ENCODE measurements at places on chromosomes 3 and 15.

DNA sequence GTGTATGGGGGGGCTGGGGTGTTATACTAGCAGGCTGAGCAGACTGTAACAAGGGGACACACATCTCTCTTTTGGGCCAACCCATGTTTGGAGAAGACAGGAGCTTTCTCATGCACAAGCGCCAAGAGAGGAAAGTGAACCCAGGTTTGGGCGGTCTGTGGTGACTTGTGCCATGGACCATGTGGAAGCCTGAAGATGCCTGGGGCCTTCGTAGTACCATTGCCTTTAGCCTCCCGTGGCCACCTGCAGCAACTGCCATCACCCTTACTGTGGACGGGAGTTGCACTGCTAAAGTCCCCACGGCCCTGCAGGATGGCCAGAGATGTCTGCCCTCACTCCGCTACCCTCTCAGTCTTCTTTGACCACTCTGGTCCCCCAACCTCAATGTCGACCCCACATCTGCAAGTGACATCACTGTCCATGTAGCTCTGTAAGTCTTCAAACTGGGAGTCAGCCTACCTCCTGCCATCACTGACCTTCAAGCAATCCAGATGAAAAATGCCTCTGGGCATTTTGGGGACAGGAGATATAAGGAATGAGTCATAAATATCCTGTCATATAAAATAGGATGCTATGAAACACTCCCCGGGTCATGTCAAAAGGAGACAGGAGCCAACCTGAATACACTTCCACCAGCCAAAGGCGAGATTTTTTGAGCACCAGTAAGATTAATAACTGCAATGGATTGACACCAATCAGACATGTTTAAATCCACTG is 74.7 kb upstream of the C15orf39 start:
- no peak for DNase-seq

DNA sequence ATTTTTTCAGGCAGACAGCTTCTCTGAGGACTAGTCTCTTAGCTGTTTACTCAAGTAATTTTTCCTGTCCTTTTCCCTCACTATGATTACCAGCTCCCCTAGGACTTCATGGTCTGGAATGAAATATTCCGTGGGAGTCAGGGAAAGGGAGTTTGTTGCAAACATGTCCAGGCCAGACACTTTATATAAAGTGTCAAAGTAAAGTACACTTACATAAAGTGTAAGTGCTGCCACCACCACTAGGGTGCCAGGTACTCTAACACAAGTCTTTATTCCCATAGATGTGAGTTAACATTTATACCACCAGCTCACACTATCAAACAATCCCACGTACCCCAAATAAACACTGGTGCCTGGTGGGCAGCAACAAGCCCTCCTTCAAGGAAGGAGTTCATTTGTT is 179.8 kb downstream of the SNRPN start:
- DNase-seq = no peak

DNA sequence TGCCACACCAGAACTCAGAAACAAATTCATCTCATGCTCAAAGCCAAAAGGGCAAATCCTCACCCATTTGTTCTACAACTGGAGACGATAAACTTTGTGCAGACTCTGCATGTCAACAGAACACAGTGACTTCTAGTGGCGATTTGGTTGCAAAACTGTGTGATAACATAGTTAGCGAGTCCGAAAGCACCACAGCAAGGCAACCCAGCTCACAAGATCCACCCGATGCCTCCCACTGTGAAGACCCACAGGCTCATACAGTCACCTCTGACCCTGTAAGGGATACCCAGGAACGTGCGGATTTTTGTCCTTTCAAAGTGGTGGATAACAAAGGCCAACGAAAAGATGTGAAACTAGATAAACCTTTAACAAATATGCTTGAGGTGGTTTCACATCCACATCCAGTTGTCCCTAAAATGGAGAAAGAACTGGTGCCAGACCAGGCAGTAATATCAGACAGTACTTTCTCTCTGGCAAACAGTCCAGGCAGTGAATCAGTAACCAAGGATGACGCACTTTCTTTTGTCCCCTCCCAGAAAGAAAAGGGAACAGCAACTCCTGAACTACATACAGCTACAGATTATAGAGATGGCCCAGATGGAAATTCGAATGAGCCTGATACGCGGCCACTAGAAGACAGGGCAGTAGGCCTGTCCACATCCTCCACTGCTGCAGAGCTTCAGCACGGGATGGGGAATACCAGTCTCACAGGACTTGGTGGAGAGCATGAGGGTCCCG is 199.7 kb downstream of the AKAP13 start:
- DNase-seq = no peak

DNA sequence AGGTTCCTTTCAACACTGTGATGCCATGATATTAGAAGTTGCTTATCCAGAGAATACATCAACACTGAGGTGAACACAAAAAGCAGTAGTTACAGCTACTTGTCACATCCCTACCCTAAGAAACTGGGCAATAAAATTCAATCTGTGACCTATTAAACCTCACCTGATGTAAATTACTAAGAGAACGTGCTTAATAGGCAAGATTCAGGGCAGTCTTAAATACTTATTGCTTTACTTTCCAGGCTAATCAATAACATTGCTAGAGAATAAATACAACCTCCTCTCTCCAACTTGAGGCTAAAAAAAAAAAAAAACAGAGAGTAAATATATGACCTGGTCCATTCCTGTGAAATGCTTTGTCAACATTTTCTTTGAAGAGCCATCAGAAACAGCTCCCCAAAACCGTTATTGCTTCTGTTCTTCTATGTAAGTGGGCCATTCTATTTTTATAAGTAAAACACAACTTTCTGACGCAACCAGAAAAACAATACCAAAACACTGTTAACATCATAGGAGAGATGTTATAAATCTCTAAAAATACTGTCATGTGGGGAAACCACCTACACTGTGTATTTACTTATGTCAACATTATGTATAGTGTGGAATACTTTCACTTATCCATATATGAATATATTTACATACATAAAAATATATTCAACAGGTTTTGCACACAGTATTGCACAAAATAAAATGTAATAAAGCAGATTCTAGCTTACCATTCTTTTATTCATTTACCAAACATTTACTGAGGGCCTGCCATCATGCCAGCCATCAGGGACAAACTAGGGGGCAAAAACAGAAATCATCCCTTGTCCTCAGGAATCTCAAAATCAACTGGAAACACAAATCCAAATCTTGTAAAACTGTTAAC is 2.7 kb downstream of the NKIRAS1 start:
- DNase-seq = no peak

GRCh38 chr15:39472621-39473297 is 108.1 kb upstream of the THBS1 start:
- no peak for DNase-seq

- DNase-seq = peak; percentile 39
Observed at GRCh38 chr3:195001961-195002861, 268.7 kb downstream of the XXYLT1 start.

GRCh38 chr3:151544164-151544548 is 83.3 kb upstream of the IGSF10 start:
- no peak for DNase-seq

DNA sequence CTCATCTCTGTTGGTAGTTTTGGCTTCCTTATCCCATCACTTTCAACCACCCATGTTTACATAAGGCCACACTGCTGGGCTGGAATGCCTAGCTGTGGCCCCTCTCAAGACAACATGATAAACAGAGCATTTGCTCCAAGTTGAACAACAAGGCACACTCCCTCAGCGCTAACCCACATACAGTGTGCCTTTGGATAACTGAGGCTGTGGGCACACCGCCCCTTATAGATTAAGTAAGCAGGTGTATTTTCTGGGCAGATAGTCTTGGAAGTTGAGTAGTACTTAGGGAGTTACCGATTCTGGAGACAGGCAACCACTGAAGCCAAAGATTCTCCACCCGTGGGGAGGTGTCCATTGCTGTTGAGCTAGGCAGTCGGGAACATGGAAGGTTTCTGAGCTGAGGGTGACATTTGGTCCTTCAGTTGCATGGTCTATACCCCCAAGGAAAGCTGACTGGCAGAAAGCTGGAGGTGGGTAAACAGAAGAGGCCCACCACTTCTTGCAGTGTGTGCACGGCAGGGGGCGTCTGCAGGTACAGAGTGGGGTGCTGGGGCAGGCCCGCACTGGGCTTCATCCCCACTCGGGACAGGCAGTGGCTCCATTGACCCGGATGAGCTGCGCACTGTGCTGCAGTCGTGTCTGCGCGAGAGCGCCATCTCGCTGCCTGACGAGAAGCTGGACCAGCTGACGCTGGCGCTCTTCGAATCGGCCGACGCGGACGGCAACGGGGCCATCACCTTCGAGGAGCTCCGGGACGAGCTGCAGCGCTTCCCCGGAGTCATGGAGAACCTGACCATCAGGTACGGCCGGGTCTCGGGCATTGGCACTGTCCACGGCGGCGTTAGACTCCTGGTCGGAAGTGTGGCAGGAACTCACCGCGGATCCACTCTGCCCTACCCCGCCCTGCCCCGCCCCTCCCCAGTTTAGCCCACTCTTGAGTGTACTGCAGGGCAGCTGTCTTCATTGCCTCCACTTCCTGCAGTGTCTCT is 16.8 kb downstream of the NOX5 start:
- DNase-seq = no peak

DNA sequence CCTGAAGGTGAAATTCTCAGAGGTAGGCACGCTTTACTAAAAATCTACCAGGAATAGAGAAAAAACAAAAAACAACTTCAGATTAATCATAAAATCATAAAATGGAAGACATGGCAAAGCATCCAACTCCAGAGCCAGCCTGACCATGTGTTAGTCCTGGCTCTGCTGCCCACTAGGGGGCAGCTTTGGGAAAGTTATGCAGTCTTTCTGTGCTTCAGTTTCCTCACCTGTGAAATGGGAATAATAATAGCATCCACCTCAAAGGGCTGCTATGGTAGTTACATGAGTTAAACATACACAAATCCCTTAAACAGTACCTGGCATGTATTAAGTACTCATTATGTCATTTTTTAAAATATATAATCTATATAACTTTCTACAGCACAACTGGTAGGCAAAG is 52.3 kb downstream of the WNT5A start:
- DNase-seq = peak; percentile 2

GRCh38 chr3:11555211-11555782 is 88.4 kb downstream of the VGLL4 start:
- DNase-seq = no peak

- no peak for DNase-seq
Observed at GRCh38 chr3:55875113-55875512, 388.0 kb upstream of the WNT5A start.

DNA sequence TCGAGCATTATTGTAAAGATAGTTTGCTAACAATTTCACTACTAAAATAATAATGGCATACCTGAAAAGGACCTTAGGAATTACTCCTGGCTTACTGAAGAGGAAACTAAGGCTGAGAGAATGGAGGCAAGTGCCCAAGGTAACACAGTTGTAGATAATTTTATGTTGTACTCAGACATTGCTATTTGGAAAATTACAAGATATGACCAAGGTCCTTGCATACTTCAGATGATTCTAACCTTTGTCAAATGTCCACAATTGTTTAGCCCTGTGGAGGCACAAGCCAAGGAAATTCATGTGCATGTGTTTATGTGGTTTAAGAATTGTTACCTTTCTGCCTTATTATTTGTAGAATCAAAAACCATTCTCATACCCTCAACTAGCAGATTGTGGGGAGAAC is 105.7 kb downstream of the TUSC7 start:
- DNase-seq = no peak

DNA sequence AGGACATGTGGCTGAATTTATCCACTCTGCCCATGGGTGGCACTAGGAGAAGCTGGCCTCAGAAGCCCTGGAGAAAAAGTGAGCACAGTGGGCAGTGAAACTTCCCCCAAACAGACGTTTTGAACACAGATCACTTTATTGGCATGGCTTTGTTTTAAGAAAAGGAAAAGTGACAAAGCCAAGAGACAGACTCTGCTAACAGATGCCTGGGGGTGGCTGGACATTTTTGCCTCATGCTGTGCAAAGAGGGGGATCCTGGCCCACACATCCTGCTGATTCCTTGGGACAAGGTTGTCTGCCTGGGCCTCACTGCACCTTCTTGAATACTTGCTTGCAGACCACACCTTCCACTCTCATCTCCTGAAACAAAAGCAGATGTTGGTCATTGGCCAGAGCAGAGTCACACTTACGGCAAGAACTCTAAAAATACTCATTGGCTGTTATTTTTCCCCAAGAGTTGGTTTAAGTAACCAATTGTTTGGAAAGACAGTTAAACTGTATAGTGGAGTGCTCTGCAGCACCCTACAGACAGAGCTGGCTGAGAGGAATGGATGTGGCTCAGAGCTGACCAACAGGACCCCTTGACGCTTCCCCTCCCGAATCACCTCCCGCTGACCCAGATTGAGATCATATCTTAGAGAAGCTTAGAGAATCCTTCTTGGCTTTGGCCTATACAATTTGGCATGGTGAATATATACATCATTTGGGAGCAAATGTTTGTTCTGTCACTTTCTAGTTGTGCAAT is 22.0 kb downstream of the RBP1 start:
- no peak for DNase-seq

DNA sequence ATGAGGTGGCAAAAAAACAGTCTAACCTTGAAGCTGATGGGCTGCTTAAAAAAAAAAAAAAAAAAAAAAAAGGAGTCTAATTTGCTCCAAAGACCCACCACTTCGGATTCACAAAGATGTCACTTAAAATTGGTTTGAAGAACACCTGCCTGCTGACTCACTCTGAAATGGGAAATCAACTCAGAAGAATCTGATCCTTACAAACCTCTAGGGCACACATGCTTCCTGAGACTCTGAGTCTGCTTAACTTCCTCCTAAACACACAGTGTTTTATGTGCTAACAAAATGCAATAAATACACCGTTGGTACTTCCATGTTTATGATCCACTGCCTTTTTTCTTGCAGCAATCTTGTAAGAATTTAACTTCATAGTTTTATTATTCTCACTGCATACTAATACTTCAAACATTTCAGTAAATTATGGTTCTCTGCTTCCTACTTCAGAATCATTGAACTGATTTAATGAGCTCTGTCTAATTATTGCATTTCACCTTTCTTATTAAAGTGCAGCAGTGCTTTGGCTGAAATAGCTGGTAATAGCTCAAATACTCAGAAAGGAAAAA is 73.0 kb upstream of the FRMD4B start:
- DNase-seq = no peak

- DNase-seq = no peak
Observed at GRCh38 chr3:62574266-62574898, 201.0 kb upstream of the FEZF2 start.

GRCh38 chr3:107561980-107562379 is 39.2 kb downstream of the BBX start:
- DNase-seq = no peak

DNA sequence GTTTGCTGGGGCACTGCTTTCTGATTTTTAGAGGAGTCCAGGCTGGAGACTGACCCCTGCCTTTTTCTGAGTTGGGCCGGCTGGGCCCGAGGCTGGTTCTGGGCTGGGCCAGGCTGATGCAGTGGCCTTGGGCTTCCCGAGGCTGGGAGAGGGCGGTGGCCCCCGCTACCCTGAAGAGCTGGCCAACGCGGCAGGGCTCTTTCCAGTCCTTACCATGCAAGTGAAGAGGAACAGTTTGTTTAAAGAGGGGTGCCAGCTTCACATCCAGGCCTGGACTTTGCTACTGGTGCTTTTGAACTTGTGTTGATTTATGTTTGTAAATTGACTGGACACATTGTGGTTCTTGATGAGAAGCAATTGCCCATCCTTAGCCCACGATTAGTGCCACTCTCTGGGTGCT is 15.3 kb downstream of the IGF1R start:
- no peak for DNase-seq

GRCh38 chr3:102092617-102093466 is 243.5 kb downstream of the NFKBIZ start:
- no peak for DNase-seq

GRCh38 chr3:149877668-149878067 is 64.7 kb downstream of the RNF13 start:
- no peak for DNase-seq

- no peak for DNase-seq
Observed at GRCh38 chr3:139979991-139980390, 45.0 kb downstream of the CLSTN2 start.

- no peak for DNase-seq
Observed at GRCh38 chr3:23981955-23982354, 36.9 kb downstream of the NR1D2 start.

Data from Panc1 (cell line).